Ascending aorta (tissue), 2 donors: ENCODE measurements at places on chromosomes 7 and 10.
A peak's percentile ranks its signal among the peaks of the same experiment; 100 is the strongest.

DNA sequence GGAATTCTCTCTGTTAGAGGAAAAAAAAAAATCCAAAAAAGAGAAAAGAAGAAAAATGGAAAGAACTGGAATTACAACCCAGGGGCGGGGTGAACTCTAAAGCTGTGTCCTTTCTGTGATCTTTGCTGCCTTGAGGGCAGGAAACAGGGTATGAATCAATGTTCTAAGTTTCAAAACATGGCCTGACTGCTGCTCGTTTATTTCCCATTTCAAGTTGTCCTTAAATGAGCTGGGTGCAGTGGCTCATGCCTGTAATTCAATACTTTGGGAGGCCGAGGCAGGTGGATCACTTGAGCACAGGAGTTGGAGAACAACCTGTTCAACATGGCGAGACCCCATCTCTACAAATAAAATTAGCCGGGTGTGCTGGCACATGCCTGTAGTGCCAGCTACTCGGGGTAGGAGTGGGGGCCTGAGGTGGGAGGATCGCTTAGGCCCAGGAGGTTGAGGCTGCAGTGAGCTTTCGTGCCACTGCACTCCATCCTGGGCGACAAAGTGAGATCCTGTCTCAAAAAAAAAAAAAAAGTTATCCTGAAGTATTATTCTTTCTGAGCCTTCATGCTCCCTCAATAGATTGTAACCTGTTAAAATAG is 24.7 kb upstream of the TFAM start:
- no peak for DNase-seq

DNA sequence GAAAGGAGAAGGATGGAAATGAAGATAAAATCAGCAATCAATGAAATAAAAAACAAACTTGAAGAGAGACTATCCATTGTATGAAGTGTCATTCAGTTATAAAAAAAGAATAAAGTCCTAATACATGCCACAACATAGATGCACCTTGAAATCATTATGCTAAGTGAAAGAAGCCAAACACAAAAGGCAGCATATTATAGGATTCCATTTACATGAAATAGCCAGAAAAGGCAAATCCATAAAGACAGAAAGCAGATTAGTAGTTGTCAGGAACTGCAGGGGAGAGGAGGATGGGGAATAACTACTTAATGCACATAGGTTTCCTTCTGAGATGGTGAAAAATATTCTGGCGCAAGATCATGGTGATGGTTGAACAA is 6.6 kb upstream of the PON1 start:
- no peak for DNase-seq

GRCh38 chr10:19767876-19768275 is 48.4 kb upstream of the PLXDC2 start:
- no peak for DNase-seq

- no peak for DNase-seq
Measured at GRCh38 chr10:88071879-88072278, 208.5 kb downstream of the PTEN start.

DNA sequence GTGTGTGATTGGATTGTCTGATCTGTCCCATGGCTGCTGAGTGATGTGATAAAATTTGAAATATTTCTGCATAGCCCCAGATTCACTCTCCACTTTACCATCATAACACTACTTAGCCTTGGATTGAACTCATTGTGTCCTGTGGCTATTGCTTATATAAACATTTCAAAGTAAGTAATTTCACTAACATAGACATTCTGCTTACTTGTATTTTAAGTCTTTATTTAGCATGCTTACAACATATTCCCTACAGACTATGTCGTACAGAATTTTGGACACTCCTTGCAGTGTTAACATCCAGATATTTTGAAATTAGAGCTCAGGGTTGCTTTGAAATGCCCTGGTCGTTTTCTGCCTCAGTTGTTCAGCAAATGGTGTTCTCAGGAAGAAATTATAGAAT is 117.6 kb downstream of the LRRC4 start:
- no peak for DNase-seq

DNA sequence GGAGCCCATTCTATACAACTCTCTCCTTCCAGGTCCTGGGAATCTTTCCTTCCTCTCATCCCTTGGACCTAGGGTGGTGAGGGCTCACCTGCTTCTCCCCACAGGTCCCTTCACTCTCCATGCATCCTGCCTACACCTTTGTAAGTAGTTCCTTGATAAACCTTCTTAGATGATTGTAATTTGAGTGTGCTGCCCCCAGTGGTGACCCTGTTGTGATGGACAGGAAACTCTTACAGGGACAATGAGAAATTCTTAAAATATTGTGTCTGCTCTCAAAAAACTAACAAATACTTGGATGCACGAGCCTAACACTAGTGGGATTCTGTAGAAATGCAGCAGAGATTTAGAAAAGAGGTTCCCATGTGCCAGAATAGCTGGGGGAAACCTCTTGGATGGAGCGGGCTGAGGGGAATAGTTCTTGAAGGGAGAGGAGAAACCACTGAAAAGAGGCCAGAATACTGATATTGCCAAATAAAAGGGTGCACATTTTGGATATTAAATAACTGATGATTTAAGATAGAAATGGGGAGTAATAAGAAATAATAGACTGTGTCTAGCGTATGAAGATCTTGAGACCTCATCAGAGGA is 6.7 kb upstream of the PAXIP1 start:
- no peak for DNase-seq

GRCh38 chr10:107924458-107924857 is 760.0 kb upstream of the SORCS1 start:
- no peak for DNase-seq

GRCh38 chr10:129369566-129369965 is 97.5 kb upstream of the MGMT start:
- no peak for DNase-seq

DNA sequence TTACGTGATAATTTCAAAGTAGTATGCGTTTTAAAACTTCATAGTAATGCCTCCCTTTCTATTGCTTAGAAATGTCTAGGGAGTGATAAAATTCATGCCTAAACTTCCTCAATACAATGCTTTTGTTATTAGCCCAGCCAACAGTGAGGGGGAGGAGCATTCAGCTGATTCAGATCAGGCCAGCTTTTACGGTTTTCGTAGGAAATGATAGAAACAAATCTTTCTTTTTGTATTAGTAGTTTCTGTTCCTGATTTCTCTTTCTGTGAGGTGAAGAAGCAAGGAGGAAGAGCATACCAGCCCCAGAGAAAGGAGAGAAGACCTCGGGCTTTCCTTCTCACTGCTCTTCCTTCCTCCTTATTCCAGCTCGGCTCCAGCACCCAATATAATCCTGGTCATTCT is 35.2 kb upstream of the ITPRID1 start:
- DNase-seq, result no peak

- no peak for DNase-seq
Measured at GRCh38 chr7:129903935-129904334, 48.8 kb downstream of the UBE2H start.

GRCh38 chr10:48556713-48557112 is 48.2 kb downstream of the ARHGAP22 start:
- DNase-seq, result no peak

GRCh38 chr7:24978843-24979469 is 1.0 kb downstream of the OSBPL3 start:
- no peak for DNase-seq

- no peak for DNase-seq
Measured at GRCh38 chr10:1208366-1209311, 152.5 kb downstream of the WDR37 start.

GRCh38 chr7:138289864-138290263 is 170.2 kb upstream of the TRIM24 start:
- DNase-seq, result no peak

DNA sequence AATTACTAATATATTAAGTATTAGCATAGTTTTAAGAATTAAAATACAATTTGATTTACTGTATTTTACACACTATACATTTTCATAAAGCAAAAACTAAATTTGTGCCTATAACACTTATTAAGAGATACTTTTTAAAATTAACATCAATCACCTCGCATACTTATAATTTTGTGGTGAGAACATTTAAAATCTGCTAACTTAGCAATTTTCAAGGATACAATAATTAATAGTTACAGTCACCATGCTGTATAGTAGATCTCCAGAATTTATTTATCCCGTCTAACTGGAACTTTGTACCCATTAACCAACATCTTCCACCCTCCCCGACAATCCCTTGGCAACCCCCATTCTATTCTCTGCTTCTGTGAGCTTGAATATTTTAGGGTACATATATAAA is 47.5 kb downstream of the RELN start:
- no peak for DNase-seq

GRCh38 chr10:34155812-34156211 is 659.3 kb downstream of the PARD3 start:
- no peak for DNase-seq

- no peak for DNase-seq
Measured at GRCh38 chr7:77697535-77697831, 1.2 kb downstream of the RSBN1L start.

DNA sequence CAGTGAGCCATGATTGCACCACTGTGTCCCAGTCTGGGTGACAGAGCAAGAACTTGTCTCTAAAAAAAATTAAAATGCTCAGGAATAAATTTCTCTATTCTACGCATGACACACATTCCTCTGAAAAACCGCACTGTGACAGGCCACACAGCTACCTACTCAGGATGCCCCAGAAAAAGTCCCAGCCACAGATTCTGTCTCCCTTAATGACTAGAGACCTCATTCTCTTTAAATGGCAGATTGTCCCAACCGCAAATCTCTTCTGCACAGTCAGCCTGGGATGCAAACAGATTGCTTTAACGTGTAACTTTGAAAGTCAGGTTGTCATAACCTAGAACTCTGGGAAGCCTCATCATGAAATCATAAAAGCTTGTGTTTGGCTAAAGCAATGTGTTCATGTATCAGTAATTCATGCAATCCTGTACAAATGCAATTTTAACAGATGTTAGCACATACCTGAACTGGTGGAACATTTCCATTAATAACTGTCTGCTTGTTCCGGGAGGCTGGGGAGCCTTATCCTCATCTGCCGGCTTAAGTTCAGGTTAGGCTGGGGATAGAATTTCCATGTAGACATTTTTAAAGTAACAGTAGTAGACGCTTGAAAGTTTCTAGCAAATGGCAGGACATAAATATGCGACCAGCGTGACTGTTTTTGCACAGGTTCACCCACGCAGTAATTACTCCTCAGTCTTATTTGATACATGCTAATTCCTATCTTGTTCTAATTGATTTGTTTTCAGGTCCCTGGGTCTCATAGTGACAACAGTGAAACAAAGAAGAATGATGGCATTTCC is 26.2 kb upstream of the MSRB2 start:
- no peak for DNase-seq

- DNase-seq, result no peak
Measured at GRCh38 chr7:44849259-44849884, 1.5 kb upstream of the H2AZ2 start.

DNA sequence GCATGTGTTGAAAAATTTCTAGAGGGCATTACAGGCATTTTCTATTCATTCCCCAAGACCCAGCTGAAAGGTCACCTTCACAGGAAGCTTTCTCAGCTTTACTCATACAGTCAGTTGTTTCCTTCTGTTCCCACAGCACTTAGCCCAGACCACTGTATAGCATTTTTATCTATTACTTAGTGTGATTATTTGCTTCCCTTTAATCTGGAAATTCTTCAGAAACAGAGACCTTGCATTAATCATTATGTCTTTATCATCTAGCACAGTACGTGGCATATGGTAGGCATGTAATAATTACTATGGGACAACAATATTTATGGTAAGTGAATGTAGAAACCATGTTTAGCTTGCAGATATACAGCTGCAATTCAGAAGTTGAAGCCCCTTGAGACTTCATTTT is 38.2 kb upstream of the CDK6 start:
- no peak for DNase-seq

DNA sequence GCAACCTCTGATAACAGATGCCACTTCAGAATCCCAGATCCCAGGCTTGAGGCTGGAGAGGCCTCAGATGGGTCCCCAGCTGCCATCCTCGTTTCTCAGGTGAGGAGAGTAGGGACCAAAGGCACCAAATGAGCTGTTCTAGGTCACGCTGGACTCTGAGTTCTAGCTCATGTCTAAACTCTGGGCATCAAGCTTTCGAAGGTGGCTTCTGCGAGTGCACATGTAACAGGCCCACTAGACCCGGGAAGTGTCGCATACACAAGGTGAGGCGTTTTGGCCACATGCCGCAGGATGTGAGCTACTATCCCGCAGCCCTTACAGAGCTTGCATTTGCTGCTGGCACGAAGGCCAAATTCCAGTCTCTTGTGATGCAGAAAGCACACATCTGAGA is 355.1 kb upstream of the SHH start:
- DNase-seq, result no peak

DNA sequence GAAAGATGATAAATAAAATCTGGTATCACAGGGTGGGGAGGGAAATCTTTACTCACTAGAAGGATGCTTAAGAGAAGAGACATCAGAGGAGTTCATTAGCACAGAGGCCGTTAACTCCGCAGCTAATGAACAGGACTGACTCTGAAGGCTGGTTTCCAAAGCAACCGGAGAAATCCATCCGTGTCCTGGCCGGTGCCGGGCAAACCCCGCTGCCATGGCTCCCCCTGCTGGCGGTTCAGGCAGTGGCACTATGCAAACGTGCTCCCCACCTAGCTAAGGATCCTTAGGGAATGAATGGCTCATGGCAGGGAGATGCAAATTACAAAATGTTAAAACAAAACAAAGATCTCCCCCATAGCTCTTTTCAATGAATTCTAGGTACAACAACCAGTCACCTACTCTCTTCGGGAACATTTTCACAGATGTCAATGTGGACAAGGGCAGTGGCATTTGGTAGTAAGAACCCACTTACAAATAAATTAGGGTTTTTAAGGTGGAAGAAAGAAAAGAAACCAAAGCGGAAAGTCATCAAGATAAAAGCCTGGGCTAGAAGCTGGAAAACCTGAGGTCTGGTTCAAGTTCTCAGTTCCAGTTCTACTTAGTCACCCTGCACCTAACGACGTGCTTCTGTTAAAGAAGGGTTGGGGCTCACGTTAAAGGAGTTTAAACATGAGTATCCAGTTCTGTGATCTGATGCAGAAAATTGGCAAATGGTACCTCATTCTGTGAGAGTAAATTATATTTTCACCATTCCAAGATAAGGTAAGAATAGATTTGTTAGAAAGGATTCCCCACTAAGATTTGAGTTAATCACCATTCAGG is 138.2 kb downstream of the SVIL start:
- peak; percentile 80 for DNase-seq

- DNase-seq, result no peak
Measured at GRCh38 chr10:106555599-106555998, 608.9 kb downstream of the SORCS1 start.

DNA sequence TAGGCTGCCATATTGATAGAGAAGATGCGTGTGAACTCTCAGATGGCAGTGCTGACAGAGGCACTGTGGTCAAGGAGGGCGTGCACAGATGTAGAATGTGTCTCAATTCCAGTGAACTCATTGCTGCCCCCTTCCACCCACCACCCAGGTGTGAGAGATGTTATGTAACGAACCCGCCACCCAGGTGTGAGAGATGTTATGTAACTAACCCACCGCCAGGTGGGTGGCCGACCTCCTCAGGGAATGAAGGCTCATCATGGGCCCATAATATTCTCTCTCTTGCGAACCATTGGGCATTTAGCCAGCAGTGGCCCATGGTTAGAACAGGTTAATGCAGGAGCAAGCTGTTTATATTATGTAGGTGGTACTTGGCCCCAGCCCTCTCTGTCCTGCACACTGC is 140.4 kb upstream of the MTPN start:
- no peak for DNase-seq

- DNase-seq, result no peak
Measured at GRCh38 chr7:152737833-152738232, 21.7 kb upstream of the ACTR3B start.
